AML-193 (cell line): ENCODE measurements at places on chromosomes 4 and X.
A peak's percentile ranks its signal among the peaks of the same experiment; 100 is the strongest.

DNA sequence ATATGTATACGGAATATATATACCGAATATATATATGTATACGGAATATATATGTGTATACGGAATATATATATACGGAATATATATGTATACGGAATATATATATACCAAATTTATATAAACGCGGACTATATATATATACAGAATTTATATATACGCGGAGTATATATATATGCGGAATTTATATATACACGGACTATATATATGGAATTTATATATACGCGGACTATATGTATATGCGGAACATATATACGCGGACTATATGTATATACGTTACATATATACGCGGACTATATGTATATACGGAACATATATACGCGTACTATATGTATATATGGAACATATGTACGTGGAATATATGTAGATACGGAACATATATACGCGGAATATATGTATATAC, 78.6 kb downstream of the ARHGAP36 start:
- no peak for DNase-seq

- no peak for DNase-seq
Measured at GRCh38 chr4:89365776-89366175, 58.2 kb upstream of the GPRIN3 start.

DNA sequence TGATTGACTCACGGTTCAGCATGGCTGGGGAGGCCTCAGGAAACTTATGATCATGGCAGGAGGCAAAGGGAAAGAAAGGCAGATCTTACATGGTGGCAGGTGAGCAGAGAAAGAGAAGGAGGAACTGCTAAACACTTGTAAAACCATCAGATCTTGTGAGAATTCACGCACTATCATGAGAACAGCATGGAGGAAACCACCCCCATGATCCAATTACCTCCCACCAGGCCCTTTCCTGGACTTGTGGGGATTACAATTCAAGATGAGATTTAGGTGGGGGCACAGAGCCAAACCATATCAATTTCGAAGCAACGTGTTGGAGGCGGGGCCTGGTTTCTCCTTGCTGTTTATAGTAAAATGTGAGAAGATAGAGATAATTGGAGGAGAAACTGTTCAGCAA, 167.4 kb downstream of the GABRB1 start:
- no peak for DNase-seq

DNA sequence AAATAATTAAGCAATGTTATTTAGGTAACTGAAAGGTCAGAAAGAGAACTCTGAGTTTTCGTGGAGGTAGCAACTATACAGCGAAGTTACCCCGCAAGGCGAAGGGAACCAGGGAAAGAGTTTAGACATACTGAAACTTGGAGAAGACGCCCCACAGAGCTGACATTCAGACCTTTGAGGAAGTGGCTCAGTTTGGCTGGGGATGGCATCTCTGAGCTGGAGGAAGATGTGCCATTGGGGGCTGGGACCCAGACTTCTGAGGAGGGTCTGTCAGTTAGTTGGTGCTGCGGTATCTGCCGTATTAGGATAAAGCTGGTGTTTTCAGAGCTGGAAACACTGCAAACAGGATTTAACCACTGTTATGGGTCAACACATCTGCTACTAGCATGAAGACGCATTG, 156.6 kb downstream of the ANKRD50 start:
- no peak for DNase-seq

DNA sequence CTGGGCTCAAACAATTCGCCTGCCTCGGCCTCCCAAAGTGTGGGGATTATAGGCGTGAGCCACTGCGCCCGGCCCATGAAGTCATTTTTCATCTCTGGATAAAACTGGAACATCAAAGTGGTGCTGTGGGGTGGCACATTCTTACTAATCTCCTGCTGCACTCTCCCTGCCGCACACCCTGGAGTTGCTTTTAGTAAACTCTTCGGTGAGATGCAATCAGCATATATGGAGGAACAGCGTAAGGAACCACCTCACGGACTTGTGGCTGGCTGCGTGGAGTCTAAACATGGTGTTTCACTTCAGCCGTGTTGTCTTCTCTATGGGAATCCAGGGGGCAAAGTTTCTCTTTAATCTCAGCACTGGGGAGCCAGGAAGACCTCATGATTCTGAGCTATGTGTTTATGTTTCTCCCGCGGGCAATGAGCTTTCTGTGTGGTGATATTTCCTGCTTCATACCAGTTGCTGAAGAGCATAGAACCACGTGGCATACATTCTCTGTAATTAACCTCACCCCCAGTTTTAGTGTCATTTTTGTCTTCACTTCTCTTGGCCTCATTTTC, 2.1 kb upstream of the RHOH start:
- no peak for DNase-seq

DNA sequence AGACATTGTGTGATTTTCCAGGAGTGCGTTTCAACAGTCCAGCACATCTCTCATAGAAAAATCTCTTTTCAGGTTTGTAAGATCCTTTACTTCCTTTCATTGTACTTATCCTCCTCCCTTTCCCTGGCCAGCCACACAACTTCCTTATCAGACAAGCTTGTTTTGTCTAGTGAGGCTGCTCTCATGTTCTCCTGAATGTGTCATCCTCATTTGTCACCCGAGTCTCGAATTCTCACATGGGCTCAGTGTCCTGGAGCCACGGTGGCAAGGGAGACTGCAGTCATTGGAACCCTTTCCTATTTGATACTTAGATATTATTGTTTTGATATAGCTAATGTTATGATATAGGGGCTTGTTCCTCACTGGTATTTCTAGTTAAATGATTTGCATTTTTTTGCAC, 16.9 kb downstream of the SYNPO2 start:
- peak; percentile 41 for DNase-seq

- DNase-seq, result no peak
Measured at GRCh38 chr4:167100120-167100519, 134.2 kb downstream of the SPOCK3 start.

DNA sequence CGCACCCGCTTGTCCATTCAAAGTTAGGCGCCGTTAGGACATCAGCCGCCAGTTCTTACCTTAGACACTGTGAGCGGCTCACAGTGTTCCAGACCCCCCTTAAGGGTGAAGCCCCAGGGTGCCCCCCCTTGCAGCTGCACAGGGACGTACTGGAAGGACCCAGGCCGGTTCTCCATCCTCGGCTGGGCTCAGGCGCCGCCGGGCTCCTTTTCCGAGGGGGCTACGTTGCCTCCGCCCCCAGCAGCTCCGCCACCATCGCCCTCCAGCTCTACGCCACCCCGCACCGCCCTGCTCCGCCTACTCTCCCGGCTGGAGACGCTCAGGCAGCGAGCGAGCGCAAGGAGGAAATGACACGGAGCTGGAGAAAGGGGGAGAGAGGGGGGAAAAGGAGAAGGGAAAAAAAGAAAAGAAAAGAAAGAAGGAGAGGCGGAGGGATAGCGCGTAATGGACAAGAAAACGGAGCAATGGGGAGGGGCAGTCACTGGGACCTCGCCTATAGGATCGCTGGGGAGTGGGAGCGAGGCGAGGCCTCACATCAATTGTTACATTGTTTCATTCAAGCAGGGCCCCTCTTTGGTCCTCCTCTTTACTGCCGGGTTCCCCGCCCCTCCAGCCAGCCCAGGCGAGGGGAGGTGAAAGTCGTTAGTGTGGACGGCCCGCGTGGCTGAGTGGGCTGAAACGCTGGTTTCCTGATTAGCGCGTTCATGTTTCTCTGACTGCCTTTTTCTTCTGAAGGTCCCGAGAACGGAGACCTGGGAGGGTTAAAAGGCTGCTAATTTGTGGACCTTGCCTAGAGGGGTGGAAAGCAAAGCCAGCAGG, at the start of gene SHROOM4:
Gene SHROOM4, minus strand, starts transcription at position 352 of the 819 bp plus-strand sequence. Its CDS starts 176 bp downstream, at position 176.
- DNase-seq, result no peak

GRCh38 chr4:5710065-5710960, 688 bp upstream of the EVC start:
- DNase-seq, result no peak

- DNase-seq, result no peak
Measured at GRCh38 chrX:84340968-84341367, 153.0 kb upstream of the RPS6KA6 start.

GRCh38 chrX:123918106-123918721, 43.3 kb upstream of the STAG2 start:
- DNase-seq, result no peak
